ENCODE measurements at places on chromosomes 16 and 17.

DNA sequence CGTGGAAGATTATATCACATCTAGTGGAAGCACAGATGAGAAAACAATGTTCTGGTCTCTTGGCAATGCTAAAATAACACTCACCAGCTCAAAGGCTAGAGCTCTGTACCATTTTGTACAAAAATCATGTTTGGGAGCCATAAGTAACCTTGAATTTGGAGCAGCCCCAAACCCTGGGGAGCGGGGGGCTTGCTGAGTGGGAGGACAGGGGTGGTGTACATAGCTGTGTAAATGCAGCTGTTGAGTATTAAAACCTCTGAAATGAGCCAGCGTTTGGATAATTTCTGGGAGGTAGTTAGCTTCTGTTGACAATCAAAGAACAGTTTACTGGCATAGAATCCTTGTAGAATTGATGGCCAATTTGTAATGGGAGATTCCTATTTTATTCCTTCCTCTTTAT, 4.3 kb downstream of the MYH8 start:
- no peak for DNase-seq

DNA sequence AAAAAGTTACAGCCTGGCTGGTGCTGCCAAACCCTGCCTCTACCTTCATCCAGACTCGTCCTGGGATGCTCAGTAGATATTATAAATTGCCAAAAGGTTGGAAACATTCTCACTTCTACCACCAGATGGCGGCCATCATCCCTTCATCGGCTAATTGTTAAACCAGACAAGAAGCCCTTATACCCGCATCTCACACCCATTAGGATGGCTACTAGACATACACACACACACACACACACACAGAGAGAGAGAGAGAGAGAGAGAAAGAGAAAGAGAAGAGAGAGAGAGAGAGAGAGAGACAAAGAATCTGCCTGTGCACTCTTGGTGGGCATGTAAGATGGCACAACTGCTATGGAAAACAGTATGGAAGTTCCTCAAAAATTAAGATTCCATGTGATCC, 15.0 kb upstream of the SCIMP start:
- peak; percentile 79 for DNase-seq

GRCh38 chr16:87006789-87007745, 310.1 kb downstream of the C16orf95 start:
- DNase-seq, result no peak

GRCh38 chr16:2971985-2972784, 3.0 kb downstream of the PAQR4 start:
- DNase-seq, result no peak

DNA sequence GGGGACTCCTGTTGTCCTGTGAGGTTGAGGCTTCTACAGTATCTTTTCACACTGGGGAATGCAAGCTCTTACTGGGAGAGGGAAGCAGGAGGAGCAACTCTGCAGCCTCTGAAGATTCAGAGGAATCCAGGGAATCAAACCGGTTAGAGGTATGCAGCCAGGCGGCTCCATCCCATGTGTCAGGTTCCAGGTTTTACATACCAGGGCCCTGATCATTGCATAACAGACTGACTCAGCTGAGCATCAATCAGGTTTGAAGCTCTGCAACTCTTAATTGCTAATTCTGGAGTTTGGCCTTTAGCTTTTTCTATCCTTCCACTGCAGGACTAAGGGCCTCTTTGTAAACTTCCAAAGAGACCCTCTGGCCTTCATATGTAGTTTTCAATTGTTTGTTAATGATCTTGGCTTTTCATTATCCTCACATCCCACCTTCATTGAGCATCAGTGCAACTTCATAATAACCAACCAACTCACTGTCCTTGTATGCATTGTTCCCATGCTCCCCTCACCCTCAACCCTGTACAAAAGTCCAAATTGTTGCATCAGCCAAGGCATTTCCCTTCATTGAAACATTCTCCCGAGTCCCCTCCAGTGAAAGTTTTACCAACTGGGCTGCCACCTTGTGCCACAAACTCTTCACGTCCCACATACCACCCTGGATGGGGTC, 59.7 kb upstream of the DHX40 start:
- no peak for DNase-seq

DNA sequence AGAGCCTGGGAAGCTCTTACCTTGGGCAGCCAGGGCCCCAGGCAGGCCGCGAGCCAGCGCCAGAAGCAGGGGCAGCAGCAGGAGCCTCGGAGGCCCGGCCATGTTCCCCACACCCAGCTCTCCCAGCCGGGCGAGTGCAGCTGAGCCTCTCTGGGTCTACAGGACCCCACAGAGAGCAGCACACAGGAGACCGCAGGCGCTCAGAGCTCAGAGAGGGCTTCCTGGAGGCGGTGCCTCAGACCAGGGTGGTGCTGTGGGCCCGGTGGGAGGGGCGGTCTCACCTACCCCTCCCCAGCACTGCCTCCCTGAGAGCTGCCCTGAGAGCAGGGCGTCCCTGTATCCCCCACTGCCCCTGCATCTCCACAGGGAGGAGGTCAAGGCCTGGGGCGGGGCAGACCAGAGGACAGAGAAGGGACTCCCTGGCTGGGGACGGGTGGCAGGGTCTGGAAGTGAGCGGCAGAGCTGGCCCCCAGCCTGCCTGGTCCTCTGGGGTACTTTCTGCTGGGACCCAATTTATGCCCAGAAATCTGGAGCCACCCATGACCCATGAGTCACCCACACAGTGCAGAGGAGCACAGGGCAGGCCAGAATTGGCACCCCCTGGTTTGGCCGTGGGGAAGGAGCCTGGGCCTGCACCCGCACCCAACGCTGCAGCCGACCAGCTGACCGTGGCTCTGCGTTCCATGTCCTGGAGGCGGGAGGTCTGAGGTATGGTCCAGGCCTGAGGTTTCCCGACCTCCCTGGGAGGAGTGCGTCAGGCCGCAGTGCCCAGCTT, at the start of gene CD7:
CD7 (minus strand) TSS at position 215 of the 775 bp plus-strand sequence; CDS start at position 102, 113 bp downstream.
- no peak for DNase-seq

- DNase-seq, result no peak
These were observed 6.9 kb downstream of the MT1X start for GRCh38 chr16:56689171-56689570.

- no peak for DNase-seq
These were observed 35.6 kb downstream of the WWOX start for GRCh38 chr16:78134944-78135619.

- no peak for DNase-seq
These were observed 216.1 kb upstream of the RPL38 start for GRCh38 chr17:73987395-73987794.

DNA sequence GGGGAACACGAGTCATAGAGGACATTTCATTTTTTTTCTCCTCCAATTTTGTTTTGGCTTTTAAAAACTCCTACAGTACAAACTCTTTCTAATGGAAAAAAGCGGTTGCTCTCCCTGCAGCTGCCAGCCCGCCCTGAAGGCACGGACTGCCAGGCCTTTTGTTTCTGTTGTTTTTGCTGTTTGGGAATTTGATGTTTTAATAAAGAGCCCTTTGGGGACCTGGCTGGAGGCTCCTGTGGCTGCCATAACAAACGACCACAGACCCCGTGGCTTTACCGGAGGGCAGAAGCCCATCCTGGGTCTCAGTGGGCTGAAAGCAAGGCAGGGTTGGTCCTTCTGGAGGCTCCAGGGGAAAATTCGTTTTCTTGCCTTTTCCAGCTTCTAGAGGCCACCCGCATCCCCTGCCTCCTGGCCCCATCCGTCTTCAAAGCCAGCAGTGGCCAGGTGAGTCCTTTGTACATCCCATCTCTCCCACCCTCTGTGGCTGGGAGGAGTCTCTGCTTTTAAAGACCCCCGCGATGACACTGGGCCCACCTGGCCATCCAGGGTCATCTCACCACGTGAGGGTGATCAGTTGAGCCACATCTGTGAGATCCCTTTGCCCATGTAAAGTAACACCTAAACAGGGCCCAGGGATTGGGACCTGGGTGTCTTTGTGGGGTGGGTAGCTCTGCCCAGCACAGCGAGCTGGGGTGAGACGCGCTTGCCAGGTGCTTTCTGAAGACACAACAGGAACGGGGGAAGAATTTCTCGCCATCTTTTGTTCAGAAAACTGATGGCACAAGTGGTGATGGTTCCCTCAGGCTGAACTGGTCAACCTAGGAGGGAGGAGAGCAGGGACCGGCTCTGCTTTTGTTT, 113.9 kb downstream of the BANP start:
- no peak for DNase-seq

- DNase-seq, result no peak
These were observed 8.6 kb downstream of the CHD9NB start for GRCh38 chr16:53043986-53044601.

- no peak for DNase-seq
These were observed 4.9 kb downstream of the DPEP1 start for GRCh38 chr16:89618109-89618998.

DNA sequence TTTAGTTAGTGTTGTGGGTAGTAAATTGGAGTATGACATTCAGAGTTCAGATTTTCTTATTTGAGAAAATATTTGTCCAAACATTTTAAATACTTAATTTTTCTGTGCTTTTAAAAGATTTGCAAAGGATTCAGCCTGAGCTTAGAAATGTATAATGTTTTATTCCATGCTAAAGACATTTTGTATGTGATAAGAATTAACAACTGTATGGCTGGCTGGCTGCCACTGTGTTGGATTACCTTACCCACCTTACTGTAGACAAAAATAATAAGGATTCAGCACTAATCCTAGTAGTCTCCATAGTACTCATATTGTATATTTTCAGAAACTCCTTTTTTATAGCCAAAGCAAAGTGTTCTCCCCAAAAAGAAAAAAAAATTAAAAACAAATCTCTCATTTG, 74.8 kb downstream of the TANC2 start:
- DNase-seq, result no peak

All from lung microvascular endothelial cell (primary cell).